ENCODE measurements at places on chromosomes 3 and 15. TPM values are rescaled to one million over a fixed set of nuclear protein-coding genes. Genes with fewer than 3 reads are reported as not detected.

CDC25A gene
- 58.8 TPM for total RNA-seq

CFAP100 gene
- not detected for total RNA-seq

CADPS gene
- total RNA-seq = not detected

SSUH2 gene
- total RNA-seq = not detected

OCA2 gene
- total RNA-seq = not detected

CAPN7 gene
- total RNA-seq = 36.1 TPM

LPP gene
- total RNA-seq = 18.0 TPM

LTF gene
- total RNA-seq = not detected

ELL3 gene
- total RNA-seq = 1.8 TPM

C15orf40 gene
- 36.6 TPM for total RNA-seq

DNASE1L3 gene
- total RNA-seq = not detected

- no peaks in the 10 kb centered on the region for H3K36me3 ChIP-seq
- no peaks in the 10 kb centered on the region for H3K27me3 ChIP-seq
- DNase-seq = no peak
- no peak overlapping the region for H3K27ac ChIP-seq
- no peak overlapping the region for H3K4me3 ChIP-seq
Observed at GRCh38 chr3:166190360-166190759, 353.1 kb upstream of the BCHE start.

DNA sequence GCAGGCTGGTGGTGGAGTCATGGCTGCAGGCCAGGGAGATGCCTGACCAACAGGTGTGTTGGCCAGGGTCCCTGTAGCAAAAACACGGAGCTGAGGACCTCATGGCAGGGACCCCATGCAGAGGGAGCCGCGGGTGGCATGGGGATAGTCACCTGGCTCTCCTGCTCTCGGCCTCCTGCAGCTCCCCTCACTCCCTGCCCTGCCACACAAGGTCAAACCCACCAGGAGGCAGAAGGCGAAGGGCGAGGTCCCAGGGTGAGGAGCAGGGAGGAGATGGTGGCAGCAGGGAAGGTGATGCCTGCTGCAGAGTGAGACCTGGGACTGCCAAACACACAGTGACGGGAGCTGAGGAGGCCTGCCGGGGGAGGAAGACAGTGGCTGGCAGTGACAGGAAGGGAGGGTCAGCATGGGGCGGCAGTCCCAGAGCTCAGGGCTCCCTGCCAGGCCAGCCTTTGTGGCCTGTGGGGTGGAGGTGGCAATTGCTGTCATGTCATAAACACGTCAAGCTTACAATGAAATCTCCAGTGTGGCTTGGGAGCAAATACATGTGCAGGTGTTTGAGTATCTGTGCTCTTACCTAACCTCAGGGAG, 144.3 kb downstream of the TJP1 start:
- no peak overlapping the region for H3K27ac ChIP-seq
- H3K4me1 ChIP-seq = no peaks in the 10 kb centered on the region
- H3K4me3 ChIP-seq = no peak overlapping the region
- H3K36me3 ChIP-seq = no peaks in the 10 kb centered on the region
- H3K27me3 ChIP-seq = no peaks in the 10 kb centered on the region

GRCh38 chr15:62190274-62190673, 25.2 kb upstream of the C2CD4B start:
- no peak overlapping the region for H3K4me3 ChIP-seq
- H3K36me3 ChIP-seq = no peaks in the 10 kb centered on the region
- DNase-seq = no peak
- H3K27me3 ChIP-seq = no peaks in the 10 kb centered on the region

- H3K36me3 ChIP-seq = no peaks in the 10 kb centered on the region
- H3K4me3 ChIP-seq = no peak overlapping the region
- no peaks in the 10 kb centered on the region for H3K27me3 ChIP-seq
- no peaks in the 10 kb centered on the region for H3K4me1 ChIP-seq
- no peak for DNase-seq
Observed at GRCh38 chr3:12741209-12741608, 17.9 kb downstream of the TMEM40 start.

DNA sequence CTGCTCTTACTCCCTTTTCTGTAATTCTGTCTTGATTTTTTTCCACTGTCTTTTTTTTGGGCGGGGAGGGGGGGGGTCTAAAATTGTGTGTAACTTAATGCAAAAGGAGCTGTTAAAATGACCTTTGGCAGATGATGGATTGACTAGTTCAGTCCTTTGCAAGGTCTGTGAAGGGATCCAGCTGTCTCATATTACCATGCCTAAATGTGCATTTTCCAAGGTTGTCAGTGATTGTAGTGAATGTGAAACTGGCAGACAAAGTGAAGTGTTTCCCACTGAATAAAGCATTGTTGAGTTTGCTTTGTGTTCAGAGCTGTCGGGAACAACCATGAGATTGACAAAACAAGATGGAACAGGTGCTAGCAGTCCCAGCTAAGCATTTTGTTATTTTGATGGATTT, 110.1 kb upstream of the SKOR1 start:
- H3K4me1 ChIP-seq = no peaks in the 10 kb centered on the region
- no peak for DNase-seq
- H3K4me3 ChIP-seq = no peak overlapping the region
- H3K27ac ChIP-seq = no peak overlapping the region
- no peaks in the 10 kb centered on the region for H3K36me3 ChIP-seq

DNA sequence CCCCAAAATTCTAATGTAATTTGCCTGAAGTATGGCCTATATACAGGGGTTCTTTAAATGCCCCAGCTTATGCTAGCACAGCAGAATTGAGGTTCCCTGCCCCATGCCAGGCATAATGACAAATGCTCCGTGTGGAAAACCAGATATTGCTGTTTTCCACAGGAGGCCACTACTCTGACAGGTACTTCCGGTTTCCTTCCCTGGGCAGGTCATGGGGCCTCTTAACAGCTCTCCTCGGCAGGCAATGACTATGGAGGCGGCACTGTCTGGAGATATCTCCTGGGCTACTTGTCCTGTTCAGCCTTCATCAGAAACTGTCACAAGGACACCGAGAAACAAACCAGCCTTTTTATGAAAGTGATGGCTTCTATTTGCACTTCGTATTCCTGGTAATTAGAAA, 54.8 kb downstream of the SLC7A14 start:
- no peak for DNase-seq
- no peaks in the 10 kb centered on the region for H3K27me3 ChIP-seq

- DNase-seq = no peak
- H3K4me1 ChIP-seq = no peaks in the 10 kb centered on the region
- no peak overlapping the region for H3K4me3 ChIP-seq
- no peaks in the 10 kb centered on the region for H3K27me3 ChIP-seq
Observed at GRCh38 chr3:123075359-123075758, 8.5 kb downstream of the PDIA5 start.

DNA sequence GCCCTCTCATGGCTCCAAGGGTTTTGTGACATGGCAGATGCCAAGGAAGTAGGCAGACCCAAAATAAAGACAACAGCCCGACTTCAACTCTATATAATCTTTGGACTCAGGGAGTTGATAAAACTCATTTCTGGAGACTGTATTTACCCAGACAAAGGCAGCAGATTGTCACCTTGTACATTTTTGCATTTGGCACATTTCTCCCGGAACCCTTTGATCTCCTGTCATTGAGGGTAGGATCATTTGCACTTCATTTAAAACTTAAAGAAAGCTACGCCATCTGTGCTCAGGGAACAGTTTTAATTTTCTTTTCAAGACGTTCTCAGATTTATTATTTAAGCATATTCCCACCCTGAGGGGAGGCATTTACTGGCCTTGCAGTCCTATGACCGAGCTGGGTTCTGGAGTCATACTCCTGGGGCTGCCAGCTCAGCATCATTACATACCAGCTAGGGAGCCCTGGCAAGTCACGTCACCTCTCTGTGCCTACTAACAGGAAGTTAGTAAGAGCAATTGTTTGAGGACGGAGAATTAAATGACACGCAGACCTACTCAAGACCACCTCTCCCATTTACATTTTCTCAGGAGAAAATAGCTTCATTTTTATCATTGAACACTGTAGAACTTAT, 5.9 kb downstream of the CDCP1 start:
- no peak overlapping the region for H3K27ac ChIP-seq
- no peaks in the 10 kb centered on the region for H3K36me3 ChIP-seq
- no peak overlapping the region for H3K4me3 ChIP-seq
- H3K4me1 ChIP-seq = peaks cover 2% of the 10 kb centered on the region
- H3K27me3 ChIP-seq = peaks cover 4% of the 10 kb centered on the region
- no peak for DNase-seq

DNA sequence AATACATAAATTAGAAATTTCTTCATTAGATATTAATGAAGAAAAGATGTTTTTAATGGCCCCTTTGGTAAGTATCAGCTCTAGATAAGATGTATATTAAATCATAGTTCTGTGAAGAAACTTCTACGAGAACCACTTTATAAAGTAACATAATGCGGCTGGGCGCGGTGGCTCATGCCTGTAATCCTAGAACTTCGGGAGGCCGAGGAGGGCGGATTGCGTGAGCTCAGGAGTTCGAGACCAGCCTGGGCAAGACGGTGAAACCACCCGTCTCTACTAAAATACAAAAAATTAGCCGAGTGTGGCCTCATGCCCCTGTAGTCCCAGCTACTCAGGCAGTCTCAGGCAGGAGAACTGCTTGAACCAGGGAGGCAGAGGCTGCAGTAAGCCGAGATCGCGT, 2.5 kb downstream of the KPNA1 start:
- no peaks in the 10 kb centered on the region for H3K27me3 ChIP-seq
- H3K27ac ChIP-seq = no peak overlapping the region
- peaks cover 45% of the 10 kb centered on the region for H3K4me1 ChIP-seq
- no peaks in the 10 kb centered on the region for H3K36me3 ChIP-seq
- no peak for DNase-seq

- DNase-seq = no peak
- H3K4me3 ChIP-seq = no peak overlapping the region
- no peaks in the 10 kb centered on the region for H3K4me1 ChIP-seq
- H3K27me3 ChIP-seq = no peaks in the 10 kb centered on the region
- H3K27ac ChIP-seq = no peak overlapping the region
- H3K36me3 ChIP-seq = no peaks in the 10 kb centered on the region
Observed at GRCh38 chr3:113288881-113289280, 77.5 kb downstream of the BOC start.

- H3K36me3 ChIP-seq = no peaks in the 10 kb centered on the region
- no peaks in the 10 kb centered on the region for H3K4me1 ChIP-seq
- no peak for DNase-seq
- no peaks in the 10 kb centered on the region for H3K27me3 ChIP-seq
- H3K27ac ChIP-seq = no peak overlapping the region
Observed at GRCh38 chr3:20405744-20406143, 219.7 kb upstream of the SGO1 start.

DNA sequence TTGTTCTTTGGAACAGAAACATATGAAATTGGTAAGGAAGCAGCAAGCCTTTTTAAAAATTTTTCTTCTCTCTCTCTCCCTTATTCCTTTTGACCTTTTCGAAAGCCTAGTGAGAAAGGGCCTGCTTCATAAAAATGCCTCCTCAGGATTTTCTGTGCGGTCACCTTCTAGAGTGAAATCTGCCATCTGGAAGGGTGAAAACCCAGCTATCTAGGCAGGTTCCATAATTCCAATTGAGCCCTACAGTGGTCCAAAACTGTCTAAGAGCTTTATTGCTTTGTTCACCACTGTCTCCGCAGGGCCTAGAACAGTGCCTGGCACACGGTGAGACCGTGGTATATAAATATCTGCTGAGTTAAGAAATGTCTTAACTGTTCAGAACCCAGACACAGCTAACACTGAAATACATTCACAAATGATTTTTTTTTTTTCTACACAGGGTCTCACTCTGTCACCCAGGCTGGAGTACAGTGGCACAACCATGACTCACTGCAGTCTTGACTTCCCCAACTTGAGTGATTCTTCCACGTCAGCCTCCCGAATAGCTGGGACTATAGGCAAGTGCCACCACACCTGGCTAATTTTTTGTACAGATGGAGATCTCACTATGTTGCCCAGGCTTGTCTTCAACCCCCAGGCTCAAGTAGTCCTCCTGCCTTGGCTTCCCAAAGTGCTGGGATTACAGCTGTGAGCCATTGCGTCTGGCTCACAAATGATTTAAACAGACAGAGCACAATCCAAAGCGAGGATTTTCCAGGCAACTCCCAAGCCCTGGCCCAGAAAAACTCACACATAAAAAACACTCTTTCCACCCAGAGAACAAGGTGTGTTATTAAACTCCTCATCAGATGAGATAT, 64.4 kb downstream of the FRMD4B start:
- H3K4me3 ChIP-seq = no peak overlapping the region
- H3K4me1 ChIP-seq = peaks cover 4% of the 10 kb centered on the region
- no peaks in the 10 kb centered on the region for H3K36me3 ChIP-seq
- no peak overlapping the region for H3K27ac ChIP-seq

- no peak overlapping the region for H3K27ac ChIP-seq
- H3K4me3 ChIP-seq = no peak overlapping the region
Observed at GRCh38 chr3:25863416-25863959, 73.6 kb downstream of the OXSM start.

DNA sequence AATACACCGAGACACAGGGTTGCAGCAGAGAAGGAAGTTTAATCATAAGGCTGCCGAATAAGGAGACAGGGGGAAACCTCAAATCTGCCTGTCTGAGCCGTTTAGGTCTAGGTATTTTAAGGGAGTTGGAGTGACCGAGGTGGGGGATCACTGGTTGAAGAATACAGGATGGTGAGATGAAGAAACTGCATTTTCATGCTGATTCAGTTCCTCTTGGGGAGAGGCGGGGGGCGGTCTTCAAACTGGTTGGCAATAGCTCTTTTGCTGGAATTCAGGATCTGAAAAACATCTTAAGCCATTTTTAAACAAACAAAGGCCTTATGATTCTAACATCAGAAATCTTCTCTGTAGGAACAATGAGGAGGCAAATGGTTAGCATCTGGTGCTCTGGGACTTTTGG, 699.5 kb upstream of the CFAP20DC start:
- DNase-seq = no peak
- H3K4me1 ChIP-seq = peaks cover 15% of the 10 kb centered on the region
- no peak overlapping the region for H3K4me3 ChIP-seq
- H3K36me3 ChIP-seq = peaks cover 3% of the 10 kb centered on the region
- H3K27me3 ChIP-seq = no peaks in the 10 kb centered on the region

All from CD8-positive, alpha-beta memory T cell (primary cell).